ENCODE measurements at places on chromosomes 3 and 15.

- DNase-seq = no peak
Measured at GRCh38 chr15:87949151-87949574, 307.4 kb downstream of the NTRK3 start.

- peak; percentile 38 for DNase-seq
Measured at GRCh38 chr3:12437861-12438260, 46.4 kb upstream of the TSEN2 start.

GRCh38 chr3:171458071-171458863 is 1.9 kb downstream of the TNIK start:
- no peak for DNase-seq

- DNase-seq = no peak
Measured at GRCh38 chr15:98002866-98003265, 42.4 kb downstream of the ARRDC4 start.

DNA sequence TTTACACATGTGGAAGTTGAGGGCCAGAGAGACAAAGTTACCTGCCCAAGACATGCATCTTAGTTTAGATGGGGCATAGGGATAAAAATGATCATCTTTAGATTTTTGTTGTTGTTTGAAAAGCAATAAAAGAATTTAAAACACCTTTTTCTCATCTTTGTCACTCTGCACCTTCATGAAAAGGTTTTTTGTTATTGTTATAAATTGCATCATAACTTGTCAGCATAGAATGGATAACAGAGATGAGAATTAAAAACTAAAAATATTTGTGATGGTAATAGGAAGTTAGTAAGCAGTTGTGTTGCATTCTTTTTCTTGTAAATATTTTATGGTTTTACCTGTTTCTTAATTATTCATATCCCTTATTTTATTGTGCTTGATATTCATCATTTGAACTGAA is 13.4 kb upstream of the ZBTB47 start:
- DNase-seq = no peak

DNA sequence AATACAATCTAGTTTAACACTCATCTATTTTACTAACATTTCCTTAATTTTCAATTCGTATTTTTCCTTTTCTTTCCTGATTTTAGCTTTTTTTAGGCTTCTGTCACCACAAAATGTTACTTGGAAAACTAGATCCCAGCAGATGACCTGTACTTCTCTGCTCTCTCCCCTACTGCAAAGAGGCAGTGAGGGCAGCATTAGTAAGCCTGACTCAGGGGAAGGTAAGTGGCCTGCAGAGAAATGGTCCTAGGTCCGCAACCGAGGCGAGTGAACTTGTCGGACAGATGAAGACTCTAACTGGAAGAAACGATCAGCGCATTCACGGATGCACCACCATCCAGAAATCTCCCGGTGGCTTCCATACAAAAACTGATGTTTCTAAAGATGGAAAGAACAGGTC is 20.4 kb downstream of the TMEM43 start:
- peak; percentile 60 for DNase-seq

DNA sequence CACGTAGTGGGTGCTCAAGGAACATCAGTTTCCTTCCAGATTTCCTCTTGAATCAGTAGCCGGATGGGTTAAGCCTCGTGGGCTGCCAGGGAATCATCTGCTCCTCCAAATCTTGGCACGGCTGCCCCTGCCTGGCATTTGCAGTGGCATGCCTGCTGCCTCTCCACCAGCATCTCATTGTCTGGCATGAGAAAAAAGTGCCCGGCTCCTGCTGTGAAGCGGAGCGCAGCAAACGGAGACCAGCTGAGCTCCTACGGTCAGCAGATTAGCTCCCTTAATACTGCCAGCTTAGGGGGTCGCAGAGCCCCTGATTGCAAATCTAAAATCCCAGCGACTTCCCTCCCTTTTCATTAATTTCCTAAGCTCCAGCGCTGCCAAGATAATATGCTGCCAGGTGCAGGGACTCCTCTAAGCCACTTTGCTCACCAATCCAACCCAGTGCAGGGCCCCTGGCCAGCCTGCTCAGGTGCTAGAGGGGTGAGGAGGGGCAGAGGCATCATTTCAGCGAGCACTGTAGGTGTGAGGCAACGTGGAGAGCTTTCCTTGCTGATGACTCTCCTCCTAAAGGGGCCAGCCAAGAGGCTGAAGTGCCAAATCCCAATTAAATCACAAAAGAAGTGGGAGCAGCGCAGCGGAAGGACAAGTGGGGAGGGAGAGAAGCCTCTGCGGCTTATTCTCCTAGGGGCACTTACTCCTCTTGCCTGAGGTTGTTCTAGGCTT is 49.6 kb upstream of the ST8SIA2 start:
- no peak for DNase-seq

- no peak for DNase-seq
Measured at GRCh38 chr15:95615436-95615835, 715.1 kb upstream of the NR2F2 start.

GRCh38 chr3:102529452-102529851 is 94.6 kb downstream of the ZPLD1 start:
- no peak for DNase-seq

- DNase-seq = no peak
Measured at GRCh38 chr3:49803465-49804140, 542 bp downstream of the INKA1 start.

DNA sequence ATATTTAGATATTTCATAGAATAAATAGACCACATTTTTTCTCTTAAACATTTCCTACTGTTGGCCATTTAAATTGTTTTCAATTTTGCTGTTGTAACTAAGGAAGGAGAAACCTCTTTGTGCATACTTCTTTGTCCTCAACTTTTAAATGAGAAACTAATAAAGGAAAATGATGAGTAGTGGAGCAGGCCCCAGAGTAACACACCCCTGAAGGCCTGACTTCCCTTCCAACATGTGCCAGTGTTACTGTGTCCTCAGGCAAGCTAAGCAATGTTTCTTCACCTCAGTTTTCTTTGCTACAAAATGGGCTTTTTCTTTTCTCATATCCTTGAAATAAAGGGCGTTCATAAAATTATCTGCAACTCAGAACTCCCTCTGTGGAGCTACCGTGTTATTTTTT is 53.7 kb downstream of the RPL22L1 start:
- no peak for DNase-seq

DNA sequence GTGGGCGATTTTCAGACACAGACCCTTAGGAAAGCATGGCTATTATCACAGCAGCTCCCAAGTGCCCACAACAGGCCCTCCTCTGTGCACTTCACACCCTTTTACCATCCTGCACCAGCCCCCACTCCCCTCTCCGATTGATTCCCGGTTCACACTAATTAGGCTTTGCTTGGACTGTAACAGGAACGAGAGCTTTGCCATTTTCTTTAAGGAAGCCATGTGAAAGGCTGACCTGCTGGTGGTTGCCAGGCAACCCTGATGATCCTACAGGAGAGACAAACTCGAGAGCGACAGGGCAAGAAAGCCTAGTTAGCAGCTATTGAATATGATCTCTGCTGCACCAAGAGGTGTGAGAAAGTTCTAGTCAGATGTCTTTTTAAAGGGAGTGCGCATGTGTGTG is 28.2 kb upstream of the DET1 start:
- no peak for DNase-seq

All from posterior vena cava (tissue), 2 donors.